OCI-M1 (cell line): ENCODE measurements at places on chromosomes 5 and 9.

DNA sequence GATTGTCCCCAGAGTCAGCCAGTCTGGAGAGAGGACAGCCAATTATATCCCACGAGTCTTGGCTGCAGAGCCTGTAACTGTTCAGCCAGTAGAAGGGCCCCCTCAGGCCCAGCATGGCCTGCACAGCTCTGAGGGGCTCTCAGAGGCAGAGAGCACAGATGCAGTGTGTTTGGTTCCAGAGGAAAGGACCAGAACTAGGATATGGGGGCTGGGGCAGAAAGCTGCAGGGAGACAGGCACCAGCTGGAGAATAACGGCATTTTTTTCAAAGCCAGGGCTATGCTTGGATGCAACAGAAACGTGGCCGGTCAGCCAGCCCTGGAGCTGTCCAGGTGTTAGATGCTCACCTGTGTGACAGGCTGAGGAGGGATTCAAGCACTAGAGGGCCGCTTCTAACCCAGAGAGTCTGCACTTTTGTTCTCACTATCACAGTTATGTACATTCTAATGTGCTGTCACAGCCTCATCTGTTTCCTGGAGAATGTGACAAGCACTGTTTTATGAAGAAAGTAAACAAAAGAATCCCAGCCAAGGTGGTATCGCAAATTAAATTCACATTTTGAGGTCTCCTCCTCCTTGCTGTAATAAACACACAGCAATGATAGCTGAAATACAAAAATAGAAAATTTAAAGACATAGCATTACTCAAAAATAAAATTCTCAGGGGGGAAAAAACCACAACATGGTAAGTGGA is 96.5 kb downstream of the GABBR2 start:
- DNase-seq: no peak

DNA sequence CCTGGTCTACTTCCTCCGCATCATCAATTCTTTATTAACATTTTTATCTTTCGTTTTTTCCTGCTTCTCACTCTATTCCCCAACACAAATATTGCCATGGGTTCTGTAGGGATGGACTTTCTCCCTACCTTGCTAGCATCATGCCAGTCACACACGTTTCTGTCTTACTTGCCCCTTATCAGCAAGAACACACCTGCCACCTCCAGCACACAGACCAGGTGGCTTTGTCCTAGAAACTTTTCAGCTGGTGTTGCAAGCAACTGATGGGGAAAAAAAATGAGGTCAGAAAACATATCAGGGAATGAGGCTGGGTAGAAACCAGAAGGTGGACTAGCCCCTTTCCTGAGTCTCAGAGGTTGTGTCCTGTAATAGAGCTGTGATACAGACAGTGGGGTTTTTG is 5.8 kb downstream of the SH3RF2 start:
- no peak for DNase-seq

- DNase-seq: no peak
Measured at GRCh38 chr5:31952067-31952466, 222.1 kb downstream of the GOLPH3 start.

- no peak for DNase-seq
Measured at GRCh38 chr5:154218786-154219185, 28.3 kb downstream of the GALNT10 start.

GRCh38 chr9:80251778-80252177 is 680.0 kb downstream of the TLE4 start:
- DNase-seq: no peak

DNA sequence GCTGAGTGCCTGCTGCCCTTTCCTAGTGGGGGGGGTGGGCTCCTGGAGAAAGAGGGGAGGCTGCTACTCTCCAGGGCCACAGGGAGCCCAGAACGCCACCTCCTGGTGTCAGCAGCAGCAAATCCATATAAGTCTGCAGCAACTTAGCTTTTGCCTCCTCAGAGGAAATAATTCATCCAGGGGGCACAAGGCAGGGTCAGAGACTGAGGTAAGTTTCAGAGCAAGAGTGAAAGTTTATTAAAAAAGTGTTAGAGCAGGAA is 4.0 kb upstream of the CLPTM1L start:
- DNase-seq: no peak

GRCh38 chr5:5665225-5666075 is 243.0 kb downstream of the ICE1 start:
- no peak for DNase-seq

DNA sequence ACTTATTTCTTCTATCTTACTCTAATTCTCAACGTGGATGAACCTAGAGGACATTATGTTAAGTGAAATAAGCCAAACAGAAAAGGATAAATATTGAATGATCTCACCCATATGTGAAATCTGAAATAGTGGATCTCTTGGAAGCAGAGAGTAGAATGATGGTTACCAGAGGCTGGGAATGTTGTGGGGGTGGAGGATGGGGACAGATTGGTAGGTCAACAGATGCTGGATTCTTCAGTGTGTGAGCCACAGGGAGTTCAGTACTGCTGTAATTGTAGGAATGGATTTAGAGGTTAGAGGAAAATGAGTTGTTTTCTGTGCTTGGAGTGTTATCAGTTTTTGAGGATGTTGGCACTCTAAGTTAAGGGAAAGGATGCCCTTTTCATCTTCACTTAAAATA is 190.6 kb downstream of the FBXL7 start:
- no peak for DNase-seq

DNA sequence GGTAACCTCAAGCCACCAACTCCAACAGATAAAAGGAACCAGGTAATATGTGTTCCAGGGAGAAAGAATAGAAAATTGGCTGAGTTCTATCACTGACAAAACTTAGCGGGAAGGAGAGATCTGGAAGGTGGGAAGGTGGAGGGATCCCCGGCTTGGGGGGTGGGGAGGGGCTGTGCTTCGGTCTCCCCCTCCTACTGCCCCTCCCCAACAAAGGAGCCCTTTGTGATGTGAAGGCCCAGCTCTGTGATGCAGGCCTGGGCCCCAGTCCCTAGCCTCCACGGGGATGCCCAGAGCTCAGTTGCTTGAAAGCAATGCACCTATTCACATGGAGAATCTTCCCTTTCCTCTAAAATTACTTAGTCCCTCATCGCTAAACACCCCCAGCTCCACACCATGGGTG is 4.4 kb upstream of the ZNF484 start:
- no peak for DNase-seq

DNA sequence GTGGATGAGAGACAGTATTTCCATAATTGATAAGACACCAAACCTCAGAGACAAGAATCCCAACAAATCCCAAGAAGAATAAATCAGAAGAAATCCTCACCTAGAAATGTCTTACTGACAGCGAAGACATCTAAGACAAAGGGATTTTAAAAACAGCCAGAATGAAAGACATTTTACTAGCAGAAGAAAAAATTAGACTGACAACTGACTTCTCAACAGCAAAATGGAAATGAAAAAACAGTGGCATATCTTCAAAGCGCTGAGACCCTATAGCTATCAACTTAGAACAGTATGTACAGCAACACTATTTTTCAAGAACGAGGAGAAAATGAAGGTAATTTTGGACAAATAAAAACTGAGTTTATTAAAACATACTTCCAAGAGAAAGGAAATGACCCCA is 16.3 kb downstream of the TTLL11 start:
- no peak for DNase-seq

DNA sequence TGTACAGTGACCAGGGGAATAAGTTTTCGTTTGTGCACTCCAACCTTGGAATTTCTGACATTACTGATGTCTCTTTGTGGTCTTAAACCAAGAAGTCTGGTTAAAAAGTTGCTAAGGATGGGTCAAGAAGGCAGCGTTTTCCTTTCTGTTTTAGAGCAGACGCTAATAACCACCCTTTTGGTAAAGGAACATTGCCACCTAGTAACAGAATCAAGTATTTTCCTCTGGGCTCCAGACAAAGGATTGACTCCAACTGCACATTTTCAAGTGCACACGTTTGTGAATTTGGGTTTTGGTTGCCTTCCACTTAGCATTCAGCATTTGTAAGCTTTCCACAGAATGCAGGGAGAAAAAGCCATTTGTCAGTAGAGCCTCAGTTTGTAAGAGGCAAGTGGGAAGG is 22.2 kb upstream of the CEP78 start:
- peak; percentile 76 for DNase-seq

- no peak for DNase-seq
Measured at GRCh38 chr9:88732128-88732527, 197.2 kb downstream of the NXNL2 start.

DNA sequence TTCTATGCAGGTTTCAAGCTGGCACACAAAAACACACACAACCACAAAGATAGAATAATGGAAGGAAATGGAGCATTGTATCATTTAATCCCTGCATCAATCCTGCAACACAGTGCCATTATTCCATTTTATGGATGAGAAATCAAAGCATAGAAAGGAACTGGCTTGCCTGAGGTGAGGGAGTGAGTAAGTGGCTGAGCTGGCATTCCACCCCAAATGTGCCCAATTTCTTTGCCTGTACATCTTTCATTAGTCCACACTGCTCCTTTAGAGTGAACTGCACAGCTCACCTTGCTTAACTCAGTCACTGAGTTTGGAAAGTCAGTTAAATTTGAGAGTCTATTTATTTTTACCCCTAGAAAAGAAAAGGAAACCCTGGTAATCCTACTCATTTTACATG is 28.9 kb downstream of the ZNF366 start:
- DNase-seq: no peak

- DNase-seq: no peak
Measured at GRCh38 chr5:162473041-162473714, 405.6 kb downstream of the GABRG2 start.

DNA sequence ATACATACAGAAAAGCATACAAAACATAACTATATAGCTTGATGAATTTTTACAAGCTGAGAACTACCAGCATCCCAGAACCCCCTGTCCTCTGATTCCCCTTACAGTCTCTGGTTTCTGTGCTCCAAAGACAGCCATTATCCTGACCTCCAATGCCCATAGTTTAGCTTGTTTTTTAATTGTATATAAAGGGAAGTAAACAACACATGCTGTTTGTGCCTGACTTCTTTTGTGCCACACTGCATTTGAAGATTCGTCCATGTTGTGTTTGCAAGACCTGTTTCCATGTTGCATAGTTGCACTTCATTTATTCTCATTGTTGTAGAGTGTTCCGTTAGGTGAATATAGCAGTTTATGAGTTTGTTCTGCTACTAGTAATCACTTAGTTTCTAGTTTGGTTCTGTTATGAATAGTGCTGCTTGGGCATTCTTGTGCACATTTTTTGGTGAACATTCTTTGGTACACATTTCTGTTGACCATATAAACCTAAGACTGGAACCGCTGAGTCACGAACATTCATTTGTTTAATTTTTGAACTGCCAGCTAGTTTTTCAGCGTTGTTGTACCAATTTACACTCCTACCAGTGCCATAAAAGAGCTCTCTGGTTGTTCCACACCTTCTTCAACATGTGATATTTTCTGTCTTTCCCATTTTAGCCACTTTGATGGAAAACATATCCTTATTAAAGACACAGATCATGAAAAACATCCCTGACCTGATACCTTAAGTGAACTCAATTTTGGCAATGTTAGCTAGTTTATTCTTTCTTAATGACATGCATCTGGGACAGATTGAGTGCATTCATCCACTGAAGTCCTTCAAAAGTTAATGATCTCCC is 78.1 kb upstream of the ANXA1 start:
- no peak for DNase-seq

GRCh38 chr5:168136340-168136739 is 155.1 kb upstream of the WWC1 start:
- DNase-seq: no peak

DNA sequence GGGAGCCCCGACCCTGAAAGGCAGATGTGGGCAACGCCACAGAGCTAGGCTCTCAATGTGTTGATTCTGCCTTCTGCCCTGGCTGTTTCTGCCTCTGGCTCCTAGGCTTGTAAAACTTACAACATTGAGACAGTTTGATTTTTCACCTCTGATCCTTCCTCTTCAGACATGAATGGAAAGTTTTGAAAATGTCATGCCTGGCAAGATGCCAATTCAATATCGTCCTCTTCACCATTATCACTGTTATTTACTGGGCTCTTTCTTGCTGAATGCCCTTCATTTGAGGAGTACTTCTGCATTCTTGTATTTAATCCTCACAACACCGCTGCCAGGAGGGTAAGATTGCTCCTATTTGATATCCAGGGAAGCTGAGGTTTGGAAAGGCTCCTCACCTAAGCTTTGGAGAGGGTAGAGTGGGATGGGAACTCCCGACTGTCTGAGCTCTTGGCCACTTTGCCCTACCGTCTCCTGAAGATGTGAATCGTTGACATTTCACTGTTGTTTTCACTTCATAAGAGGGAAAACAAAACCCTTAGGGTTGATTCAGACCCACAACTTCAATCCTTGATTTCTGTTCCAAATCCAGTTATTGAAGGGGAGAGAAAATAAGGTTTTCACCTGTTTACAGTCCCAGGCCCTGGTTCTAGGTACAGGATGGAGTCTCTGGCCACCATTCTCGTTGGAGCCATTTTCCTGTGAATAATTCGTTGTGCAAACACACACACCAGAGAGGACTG is 12.7 kb upstream of the FGF1 start:
- no peak for DNase-seq

- DNase-seq: no peak
Measured at GRCh38 chr5:53472279-53472678, 8.2 kb upstream of the FST start.

GRCh38 chr9:110047955-110048402 is 160.0 kb downstream of the C9orf152 start:
- no peak for DNase-seq

- no peak for DNase-seq
Measured at GRCh38 chr5:180791611-180792213, 10.9 kb downstream of the MGAT1 start.

DNA sequence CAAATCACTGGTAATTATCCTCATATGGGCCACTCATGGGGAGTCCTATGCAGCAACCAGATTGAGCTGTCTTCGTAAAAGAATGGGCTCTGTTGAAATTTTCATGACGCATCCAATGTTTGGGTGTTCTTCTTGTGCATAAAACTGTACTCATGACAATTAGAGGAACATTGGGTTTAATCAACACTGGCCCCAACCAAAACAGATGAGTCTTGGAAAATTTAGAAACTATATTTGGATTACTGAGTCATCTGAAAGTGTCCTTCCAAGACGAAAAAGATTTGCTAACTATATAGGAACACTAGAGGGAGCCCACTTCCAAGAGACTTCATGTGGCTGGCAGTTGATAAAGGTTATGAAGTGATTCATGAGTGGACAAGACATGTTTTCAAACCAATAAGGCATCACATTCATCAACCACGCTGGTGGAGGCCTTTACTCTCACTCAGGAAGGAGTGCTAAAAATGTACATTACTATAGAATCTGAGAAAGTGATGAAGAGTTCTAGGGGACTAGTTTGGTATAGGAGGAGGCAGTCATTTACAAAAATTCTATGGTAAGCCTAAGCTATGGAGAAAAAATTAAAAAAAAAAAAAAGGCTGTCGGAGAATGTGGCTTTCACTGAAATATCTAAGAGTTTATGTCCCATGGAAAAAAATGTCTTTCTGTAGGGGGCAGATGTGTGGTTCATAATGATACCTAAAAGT is 313.5 kb downstream of the PRDM9 start:
- DNase-seq: peak; percentile 84

GRCh38 chr9:107739601-107740082 is 250.1 kb upstream of the KLF4 start:
- DNase-seq: no peak
